Neural progenitor cell (in vitro differentiated cells): ENCODE measurements at places on chromosomes 6 and 20. TPM values are rescaled to one million over a fixed set of nuclear protein-coding genes. Genes with fewer than 3 reads are reported as not detected.

SNTA1 gene
- 6.3 and 10.6 TPM in 2 replicates for total RNA-seq

ADGB gene
- total RNA-seq, result not detected in 2 replicates

STMND1 gene
- total RNA-seq, result not detected in 2 replicates

COX4I2 gene
- not detected in 2 replicates for total RNA-seq

HS3ST5 gene
- total RNA-seq, result 0.34 and 0.37 TPM in 2 replicates

FOXQ1 gene
- not detected in 2 replicates for total RNA-seq

GJE1 gene
- total RNA-seq, result not detected in 2 replicates

ARMH2 gene
- not detected in 2 replicates for total RNA-seq

LY6G6C gene
- total RNA-seq, result not detected in 2 replicates

DNA sequence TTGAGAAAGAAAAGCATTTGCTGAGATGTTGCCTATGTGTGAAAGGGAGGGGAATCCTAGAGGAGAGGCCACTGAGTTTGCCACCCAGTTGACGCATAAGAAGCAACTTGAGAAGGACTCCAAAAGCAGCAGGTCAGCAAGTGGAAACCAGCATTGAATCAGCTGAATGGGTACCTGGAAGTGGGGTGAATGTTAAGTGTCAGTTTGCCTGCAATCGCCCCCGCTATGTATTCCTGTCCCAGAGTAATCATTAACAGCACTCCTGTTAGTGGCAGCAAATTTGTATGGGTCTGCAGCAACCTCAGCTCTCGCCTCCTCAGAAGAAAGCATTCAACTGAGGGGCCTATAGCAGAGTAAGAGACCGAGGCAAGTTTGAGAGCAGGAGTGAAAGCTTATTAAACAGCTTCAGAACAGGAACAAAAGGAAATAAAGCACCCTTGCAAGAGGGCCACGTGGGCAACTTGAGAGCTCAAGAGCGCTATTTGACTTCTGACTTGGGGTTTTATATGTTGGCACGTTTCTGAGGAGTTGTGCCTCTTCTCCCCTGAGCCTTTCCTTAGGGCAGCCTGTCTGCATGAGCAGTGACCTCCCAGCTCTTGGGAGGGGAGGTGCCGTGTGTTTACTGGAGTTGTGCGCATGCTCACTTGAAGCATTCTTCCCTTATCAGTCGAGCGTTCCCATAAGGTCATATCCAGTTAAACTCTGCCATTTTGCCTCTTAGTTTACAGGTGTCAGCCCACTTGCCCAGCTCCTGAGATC, 122.6 kb upstream of the PHACTR1 start:
- no peaks in the 10 kb centered on the region for H3K4me1 ChIP-seq
- no peak overlapping the region for H3K27ac ChIP-seq
- no peaks in the 10 kb centered on the region for H3K27me3 ChIP-seq
- no peak overlapping the region for H3K4me3 ChIP-seq
- no peaks in the 10 kb centered on the region for H3K36me3 ChIP-seq
- DNase-seq, result no peak

DNA sequence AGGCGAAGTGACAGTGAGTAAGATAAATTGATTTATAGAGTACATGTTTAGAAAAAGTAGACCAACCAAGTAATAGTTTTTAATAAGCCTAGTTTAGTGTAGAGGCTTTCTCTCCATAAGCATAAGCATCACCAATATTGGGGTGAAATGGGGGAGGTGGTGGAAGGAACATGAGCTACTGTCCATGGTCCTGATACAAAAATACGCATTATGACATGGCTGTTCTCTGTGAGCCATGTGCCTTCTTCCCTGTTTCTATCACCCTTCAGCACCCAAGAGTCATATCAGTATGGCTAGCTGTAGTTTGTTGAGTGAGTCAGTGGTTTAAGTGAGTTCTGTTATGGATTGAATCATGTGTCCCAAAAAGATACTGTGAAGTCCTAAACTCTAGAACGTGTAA, 150.8 kb downstream of the EDN1 start:
- peak; percentile 43 for DNase-seq
- H3K27me3 ChIP-seq, result no peaks in the 10 kb centered on the region
- H3K36me3 ChIP-seq, result no peaks in the 10 kb centered on the region
- no peak overlapping the region for H3K4me3 ChIP-seq
- no peaks in the 10 kb centered on the region for H3K4me1 ChIP-seq

DNA sequence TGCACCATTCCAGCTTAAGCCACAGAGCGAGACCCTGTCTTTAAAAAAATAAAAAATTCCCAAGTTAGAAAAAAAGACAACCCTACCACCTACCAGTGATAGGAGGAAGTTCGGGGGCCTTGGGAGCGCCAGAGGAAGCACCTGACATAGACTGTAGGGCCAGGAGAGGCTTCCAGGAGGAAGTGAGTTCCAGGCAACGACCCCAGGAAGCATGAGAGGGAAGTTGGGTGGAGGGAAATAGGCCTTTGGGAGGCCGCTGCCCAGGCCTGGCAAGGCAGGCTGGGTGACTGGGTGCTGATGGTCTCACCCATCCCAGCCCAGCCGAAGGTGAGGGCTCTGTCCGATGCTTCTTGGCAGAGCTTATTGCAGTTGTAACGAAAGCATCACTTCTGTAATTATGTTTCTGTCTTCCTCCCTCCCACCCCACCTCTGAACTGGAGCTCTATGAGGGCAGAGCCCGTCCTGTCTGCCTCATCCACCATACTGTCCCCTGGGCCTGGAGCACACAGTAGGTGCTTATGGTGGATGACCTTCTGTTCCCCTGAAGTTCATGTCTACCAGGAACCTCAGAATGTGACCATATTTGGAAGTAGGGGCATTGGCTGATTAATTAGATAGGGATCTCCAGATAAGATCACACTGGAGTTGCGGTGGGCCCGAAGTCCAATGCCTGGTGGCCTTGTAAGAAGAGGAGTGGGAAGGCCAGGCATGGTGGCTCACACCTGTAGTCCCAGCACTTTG, 54.1 kb downstream of the UBE2V1 start:
- H3K36me3 ChIP-seq, result no peaks in the 10 kb centered on the region
- peaks cover 7% of the 10 kb centered on the region for H3K4me1 ChIP-seq
- no peak overlapping the region for H3K4me3 ChIP-seq
- no peak for DNase-seq

GRCh38 chr6:154986787-154987235, 8.3 kb upstream of the TIAM2 start:
- H3K27ac ChIP-seq, result no peak overlapping the region
- H3K4me1 ChIP-seq, result peaks cover 7% of the 10 kb centered on the region
- no peaks in the 10 kb centered on the region for H3K27me3 ChIP-seq
- H3K36me3 ChIP-seq, result no peaks in the 10 kb centered on the region
- DNase-seq, result no peak

DNA sequence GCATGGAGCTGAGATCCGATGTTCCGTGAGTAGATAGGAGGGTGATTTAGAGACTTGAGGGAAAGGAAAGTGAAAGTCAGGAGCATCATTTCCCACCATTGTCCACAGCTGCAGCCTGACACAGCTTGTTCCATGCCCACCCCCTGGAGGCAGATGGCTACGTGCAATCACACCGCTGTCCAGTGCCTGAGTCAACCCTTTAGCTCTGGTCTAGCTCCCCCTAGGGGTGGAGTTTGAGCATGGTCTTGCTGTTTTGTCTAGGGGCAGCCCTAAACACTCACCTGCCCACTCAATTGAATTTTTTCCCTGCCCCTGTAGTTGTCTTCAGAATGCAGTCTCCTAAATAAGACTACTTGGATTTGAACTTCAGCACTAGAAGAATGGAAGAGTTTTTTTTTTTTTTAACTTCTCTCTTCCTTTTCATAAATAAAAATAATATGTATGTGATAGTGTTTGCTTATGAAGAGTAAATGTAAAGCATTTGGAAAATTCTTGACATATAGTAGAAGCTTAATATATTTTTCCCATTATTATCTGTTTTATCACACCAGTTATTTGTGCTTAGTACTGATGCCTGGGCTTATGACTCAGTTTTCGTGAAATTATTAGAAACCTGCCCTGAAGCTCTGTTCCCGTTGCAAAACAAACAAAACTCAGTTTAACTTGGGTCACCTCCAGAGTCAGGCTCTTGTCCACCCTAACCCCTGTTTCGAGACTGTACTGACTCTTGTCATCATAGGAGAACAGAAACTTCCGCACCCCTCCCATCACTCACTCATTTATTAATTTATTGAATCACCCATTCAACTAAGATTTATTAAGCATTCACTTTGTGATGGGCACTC, 814.8 kb downstream of the MAFB start:
- peaks cover 32% of the 10 kb centered on the region for H3K4me1 ChIP-seq
- no peaks in the 10 kb centered on the region for H3K27me3 ChIP-seq
- peak; percentile 94 for DNase-seq
- no peak overlapping the region for H3K4me3 ChIP-seq
- H3K36me3 ChIP-seq, result no peaks in the 10 kb centered on the region

GRCh38 chr20:1473246-1474220, 6.9 kb upstream of the NSFL1C start:
- H3K36me3 ChIP-seq, result no peaks in the 10 kb centered on the region
- H3K27ac ChIP-seq, result no peak overlapping the region
- no peak overlapping the region for H3K4me3 ChIP-seq
- DNase-seq, result no peak

DNA sequence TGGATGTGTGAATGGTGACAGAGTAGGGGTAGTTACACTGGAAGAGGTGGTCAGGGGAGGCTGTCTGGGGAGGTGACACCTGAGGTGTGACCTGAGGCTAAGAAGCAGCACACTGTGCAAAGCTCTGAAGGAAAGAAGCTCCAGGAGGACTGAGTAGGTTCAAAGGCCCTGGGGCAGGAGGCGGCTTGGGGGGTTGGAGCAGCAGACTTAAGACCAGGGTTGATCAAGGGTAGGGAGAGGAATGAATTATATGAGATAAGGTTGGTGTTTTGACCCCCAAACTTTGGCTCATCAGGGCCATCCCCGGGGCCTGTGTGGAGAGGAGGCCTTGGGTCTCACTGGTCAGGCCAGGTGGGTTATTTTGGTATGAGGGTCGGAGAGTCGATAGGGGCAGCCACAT, 166.1 kb downstream of the GRM4 start:
- no peak overlapping the region for H3K4me3 ChIP-seq
- peaks cover 7% of the 10 kb centered on the region for H3K4me1 ChIP-seq
- peaks cover 26% of the 10 kb centered on the region for H3K27me3 ChIP-seq
- no peak overlapping the region for H3K27ac ChIP-seq

DNA sequence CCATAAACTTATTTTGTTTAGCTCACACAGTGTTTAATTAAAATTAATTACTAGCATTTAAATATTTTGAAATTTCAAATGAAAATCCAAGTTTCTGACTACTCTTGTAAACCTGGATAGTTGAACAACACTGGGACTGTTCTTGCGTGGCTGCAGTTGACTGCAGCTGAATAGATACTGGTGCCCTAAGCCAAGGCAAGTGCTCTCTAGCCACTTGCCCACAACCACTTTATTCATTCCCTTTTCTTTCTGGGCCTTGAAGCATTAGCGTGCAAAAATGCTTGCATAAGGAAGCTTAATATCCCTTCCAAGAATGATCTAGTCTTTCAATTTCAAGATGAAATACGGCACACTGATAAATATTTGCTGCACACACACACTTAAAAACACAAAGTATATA, 676.0 kb upstream of the MARCKS start:
- H3K4me1 ChIP-seq, result no peaks in the 10 kb centered on the region
- no peaks in the 10 kb centered on the region for H3K36me3 ChIP-seq
- no peaks in the 10 kb centered on the region for H3K27me3 ChIP-seq
- no peak for DNase-seq

DNA sequence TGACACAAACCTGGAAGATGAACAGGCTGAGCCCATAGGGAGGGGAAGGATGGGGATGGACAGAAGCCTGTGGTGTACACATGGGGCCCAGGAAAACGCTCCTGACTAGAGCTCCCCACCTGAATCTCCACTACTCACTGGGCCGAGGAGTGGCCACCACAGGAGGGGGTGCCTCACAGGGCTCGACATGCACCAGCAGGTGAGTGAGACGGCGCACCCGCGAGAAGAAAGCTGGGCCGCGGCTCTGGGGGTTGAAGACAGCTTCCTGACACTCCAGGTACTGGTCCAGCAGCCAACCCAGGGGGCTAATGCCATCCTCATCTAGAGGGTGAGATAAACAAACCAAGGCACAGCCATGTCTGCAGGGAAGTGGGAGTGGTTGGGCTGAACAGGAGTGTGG, 10.3 kb downstream of the CUL7 start:
- H3K4me3 ChIP-seq, result no peak overlapping the region
- H3K27ac ChIP-seq, result no peak overlapping the region
- H3K36me3 ChIP-seq, result no peaks in the 10 kb centered on the region
- no peaks in the 10 kb centered on the region for H3K4me1 ChIP-seq

DNA sequence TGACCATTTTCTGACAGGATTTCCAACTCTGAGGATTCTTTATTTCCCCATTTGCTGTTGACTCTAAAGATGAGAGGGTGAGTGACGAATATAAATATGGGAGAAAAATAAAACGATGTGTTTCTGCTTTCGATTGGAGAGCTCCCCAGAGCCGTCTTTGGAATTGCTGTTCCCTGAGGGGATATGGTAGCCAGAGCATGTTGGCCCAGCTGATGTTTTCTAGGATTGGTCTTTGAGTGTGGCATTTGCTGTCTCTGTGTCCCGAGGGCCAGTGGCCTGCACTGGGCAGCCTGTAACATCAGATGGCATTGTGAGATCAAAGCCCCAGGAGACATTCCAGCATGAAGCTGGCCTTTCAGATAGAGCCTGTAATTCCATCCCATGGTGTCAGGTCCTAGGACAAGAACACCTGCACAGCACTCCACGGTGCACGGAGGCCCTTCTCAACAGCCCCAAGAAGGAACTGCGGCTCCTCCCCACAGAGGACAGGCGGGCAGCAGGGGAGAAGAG, 26.7 kb downstream of the PKIG start:
- H3K27me3 ChIP-seq, result no peaks in the 10 kb centered on the region
- no peak overlapping the region for H3K4me3 ChIP-seq
- peak; percentile 20 for DNase-seq
- peak overlapping the region; percentile 52 for H3K27ac ChIP-seq
- peaks cover 6% of the 10 kb centered on the region for H3K4me1 ChIP-seq

DNA sequence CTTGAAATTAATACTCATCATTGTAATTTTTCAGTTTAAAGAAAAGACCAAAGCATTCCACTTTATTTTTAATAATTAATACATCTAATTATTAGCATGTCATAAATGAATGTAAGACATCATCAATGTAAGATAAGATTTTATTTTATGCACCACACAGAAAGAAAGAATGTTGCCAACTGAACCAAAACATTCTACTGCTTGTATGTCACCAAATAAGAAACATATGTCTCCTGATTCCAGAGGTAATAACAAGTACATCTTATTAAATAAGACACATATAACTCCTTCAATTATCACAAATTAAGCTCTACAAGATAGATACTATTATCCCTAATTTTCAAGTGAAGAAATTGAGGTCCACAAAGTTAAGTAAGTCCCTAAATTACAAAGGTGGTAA, 189.5 kb downstream of the GMDS start:
- no peaks in the 10 kb centered on the region for H3K36me3 ChIP-seq
- no peaks in the 10 kb centered on the region for H3K27me3 ChIP-seq
- DNase-seq, result no peak
